Stimulated activated CD8-positive, alpha-beta memory T cell treated with anti-CD3 and anti-CD28 coated beads, Interleukin-4, amount 100 ng/mL, for 1 hour (primary cell): ENCODE measurements at places on chromosomes 2 and 18.
A peak's percentile ranks its signal among the peaks of the same experiment; 100 is the strongest.

- DNase-seq, result no peak
These were observed 17.3 kb upstream of the CYS1 start for GRCh38 chr2:10097352-10098148.

DNA sequence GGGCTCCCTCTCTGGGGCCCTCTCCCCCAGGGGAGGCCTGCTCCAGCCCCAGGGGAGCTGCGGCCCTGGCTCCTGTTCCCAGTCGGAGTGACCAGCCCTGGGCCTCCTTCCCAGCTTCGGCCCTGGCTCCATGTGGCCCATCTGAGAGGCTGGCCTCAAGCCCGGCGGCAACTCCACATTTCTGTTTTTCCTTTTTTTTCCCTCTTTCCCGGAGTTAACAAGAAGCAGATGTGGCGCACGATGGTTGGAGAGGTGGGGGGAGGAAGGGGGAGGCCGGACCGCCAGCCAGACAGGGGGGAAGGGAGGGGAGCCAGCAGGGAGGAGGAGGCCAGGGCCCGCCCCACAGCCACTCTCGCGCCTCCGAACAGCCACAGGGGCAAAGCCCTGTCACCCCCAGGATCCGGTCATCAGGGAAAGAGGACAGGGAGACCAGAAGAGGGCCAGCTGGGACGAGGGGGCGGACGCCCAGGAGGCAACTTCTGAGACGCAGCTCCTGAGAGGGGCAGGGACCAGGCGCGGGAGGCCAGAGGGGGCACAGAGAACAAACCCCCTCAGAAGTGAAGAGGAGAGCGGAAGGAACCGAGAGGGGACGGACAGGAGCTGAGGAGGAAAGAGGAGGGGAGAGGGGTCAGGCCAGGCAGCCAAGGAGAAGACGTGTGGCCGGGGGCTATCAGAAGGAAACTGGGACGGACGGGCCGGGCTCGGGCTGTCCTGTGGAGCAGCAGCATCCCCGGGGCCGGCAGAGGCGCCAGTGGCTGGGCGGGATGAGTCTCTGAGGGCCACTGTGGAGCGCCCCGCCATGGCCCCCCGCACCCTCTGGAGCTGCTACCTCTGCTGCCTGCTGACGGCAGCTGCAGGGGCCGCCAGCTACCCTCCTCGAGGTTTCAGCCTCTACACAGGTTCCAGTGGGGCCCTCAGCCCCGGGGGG is at the start of gene EMILIN1:
TSS of gene EMILIN1 (plus strand) at position 349 of the 928 bp plus-strand sequence. CDS start at position 800, 451 bp downstream.
- no peak for DNase-seq

GRCh38 chr18:45373286-45373880 is 241.9 kb upstream of the SLC14A2 start:
- DNase-seq, result no peak

- no peak for DNase-seq
These were observed 583.6 kb upstream of the PIK3C3 start for GRCh38 chr18:41371156-41372045.

- no peak for DNase-seq
These were observed 6.1 kb downstream of the INO80C start for GRCh38 chr18:35491700-35492077.

DNA sequence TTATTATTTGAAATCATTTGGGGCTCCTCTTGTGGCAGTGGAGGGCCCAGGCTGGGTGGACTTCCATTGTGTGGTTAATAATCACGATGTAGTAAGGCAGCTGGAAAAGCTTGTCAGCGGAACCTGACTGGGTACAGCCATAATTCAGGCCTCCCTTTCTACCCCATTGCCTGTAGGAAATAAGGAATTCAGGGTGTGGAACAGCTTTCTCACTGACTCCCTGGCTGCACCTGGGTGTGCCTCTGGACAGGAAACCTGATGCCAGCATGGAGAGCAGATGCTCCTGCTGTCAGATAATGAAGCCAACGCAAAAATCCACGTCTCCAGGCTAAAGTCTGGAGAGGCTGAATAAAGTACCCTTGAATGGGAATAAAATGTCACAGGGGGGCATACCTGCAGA is 44.2 kb downstream of the LYPD6B start:
- DNase-seq, result no peak

GRCh38 chr18:58856881-58857280 is 7.8 kb upstream of the ZNF532 start:
- no peak for DNase-seq

- DNase-seq, result no peak
These were observed 98.9 kb upstream of the EPAS1 start for GRCh38 chr2:46198164-46198883.

GRCh38 chr18:32018331-32019250 is at the start of gene RNF125:
TSS of gene RNF125 (plus strand) at chr18:32018825. CDS start at chr18:32018864, 39 bp downstream.
- peak; percentile 77 for DNase-seq

GRCh38 chr2:74255660-74256213 is 57.3 kb downstream of the MTHFD2 start:
- DNase-seq, result no peak

- no peak for DNase-seq
These were observed 181.6 kb upstream of the PXDN start for GRCh38 chr2:1925928-1926327.

DNA sequence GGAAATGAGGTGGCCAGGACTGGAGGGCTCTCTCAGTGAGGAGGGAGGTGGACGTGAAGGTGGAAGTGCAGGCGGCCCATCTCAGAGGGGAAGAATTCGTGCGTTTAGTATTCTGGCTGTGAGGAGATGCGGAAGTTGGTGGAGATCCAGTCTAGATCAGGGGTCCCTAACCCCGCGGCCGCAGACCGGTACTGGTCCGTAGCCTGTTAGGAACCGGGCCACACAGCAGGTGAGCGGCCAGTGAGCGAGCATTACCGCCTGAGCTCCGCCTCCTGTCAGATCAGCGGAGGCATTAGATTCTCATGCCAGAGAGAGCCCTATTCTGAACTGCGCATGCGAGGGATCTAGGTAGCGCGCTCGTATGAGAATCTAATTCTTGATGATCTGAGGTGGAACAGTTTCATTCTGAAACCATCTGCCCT is 1.6 kb upstream of the FHOD3 start:
- DNase-seq, result no peak

- DNase-seq, result no peak
These were observed 250.5 kb downstream of the SLC8A1 start for GRCh38 chr2:40201425-40201824.

DNA sequence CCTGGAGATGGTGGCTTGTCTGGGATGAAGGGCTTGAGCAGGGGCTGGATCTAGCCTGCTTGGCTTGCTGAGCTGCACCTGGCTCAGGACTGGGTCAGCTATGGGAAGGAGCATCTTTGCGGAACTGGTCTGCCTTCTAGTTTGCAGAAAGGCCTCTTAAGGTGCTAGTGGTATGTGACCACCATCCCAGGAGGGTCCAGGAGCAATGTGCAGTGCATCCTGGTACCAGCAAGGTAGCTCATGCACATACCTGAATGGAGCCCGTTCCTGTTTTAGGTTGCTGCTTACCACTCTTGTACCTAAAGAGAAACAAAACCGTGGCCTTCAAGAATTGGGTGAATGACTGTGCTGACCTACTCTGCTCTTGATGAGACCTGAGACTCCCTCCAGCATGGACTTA is 118.6 kb upstream of the PELI1 start:
- DNase-seq, result no peak

- DNase-seq, result no peak
These were observed 54.2 kb upstream of the CTDP1 start for GRCh38 chr18:79625195-79625923.

- DNase-seq, result no peak
These were observed 75.5 kb upstream of the SPTBN1 start for GRCh38 chr2:54380670-54381069.

DNA sequence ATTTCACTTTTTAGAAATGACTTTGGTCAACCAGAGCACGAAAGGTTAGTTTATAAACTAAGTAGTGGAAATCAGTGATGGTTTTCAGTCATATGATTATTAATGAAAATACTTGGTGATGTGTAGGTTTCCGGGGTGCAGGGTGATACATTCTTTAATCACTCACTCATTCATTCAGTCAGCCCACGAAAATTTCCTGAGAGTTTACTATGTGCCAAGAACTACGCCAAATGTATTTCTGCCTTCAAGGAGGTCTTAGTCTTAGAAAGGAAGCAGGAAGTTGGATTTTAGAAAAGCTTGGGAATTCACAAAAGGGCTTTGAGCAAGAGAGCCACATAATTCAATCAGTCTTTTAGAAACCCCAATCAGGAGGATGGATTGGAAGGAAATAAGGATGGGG is 543.6 kb downstream of the PLCL1 start:
- DNase-seq, result no peak
